ENCODE measurements at places on chromosomes 7 and 10. TPM values are rescaled to one million over a fixed set of nuclear protein-coding genes. Genes with fewer than 3 reads are reported as not detected.

Gene MYL10
- not detected for total RNA-seq

Gene TRUB1
- 18.0 TPM for total RNA-seq

Gene CYP17A1
- total RNA-seq: not detected

Gene TUBAL3
- 1.9 TPM for total RNA-seq

Gene CHPF2
- total RNA-seq: 24.5 TPM

Gene NODAL
- not detected for total RNA-seq

Gene GSAP
- 35.7 TPM for total RNA-seq

Gene CTTNBP2
- 8.8 TPM for total RNA-seq

Gene NIPSNAP2
- total RNA-seq: 79.8 TPM

Gene ARHGEF35
- total RNA-seq: 4.3 TPM

Gene LEP
- total RNA-seq: 498 TPM

DNA sequence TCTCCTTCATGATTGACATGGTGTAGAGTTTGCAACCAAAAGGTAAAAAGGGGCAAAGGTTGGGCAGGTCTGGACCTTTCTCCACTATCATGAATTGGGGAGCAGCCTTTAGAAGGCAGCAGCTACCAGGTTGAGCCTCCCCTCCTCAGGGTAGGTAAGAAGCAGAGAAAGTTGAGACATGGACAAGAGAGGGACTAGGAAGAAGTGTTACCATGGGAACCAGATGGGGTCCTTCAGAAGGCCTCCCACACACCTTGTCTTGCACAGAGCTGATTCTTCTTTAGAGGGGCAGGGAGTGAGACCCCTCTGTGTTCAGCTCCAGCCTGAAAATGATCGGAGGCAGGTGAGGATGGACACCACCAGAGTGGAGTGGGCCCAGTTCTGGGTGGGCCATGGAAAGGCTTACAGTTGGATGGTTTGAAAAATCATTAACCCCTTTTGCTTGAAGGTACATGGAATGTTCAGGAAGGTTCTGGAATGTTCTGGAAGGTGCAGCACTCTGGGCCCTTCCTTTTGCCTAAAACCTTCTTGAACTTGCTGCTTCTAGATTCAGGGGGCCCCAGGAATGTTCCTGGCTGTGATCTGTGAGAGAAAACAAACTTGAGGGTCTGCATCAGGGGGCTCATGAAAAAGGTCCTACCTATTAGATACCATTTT is 7.0 kb downstream of the VPS37D start:
- DNase-seq: no peak

DNA sequence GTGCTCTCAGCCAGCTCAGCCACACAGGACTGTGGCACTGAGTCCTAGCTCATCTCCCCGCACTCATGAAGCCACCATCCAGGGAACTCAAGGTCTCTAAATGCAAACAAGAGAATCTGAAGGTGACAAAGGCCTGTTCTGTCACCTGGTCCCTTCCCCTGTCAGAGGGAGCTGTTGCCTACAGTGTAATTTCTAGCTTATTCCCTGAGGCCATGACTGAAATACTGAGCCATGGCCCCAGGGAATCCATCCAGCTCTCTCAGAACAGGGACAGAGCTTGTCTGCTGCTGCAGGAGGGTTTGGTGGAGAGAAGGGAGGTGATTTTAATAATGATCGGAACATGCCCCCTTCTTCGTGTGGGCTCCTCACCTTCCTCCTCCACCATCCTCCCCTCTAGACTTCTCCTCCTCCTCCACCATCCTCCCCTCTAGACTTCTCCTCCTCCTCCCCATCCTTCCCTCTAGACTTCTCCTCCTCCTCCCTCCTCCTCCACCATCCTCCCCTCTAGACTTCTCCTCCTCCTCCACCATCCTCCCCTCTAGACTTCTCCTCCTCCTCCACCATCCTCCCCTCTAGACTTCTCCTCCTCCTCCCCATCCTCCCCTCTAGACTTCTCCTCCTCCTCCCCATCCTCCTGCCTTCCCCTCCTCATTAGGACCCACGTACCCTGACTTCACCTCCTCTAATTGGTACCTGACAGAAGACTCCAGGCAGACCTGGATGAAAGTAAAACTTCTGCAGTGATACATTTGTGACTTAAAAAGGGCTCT is 338.0 kb upstream of the MKI67 start:
- DNase-seq: no peak

GRCh38 chr10:88110355-88110754 is 246.9 kb downstream of the PTEN start:
- no peak for DNase-seq

DNA sequence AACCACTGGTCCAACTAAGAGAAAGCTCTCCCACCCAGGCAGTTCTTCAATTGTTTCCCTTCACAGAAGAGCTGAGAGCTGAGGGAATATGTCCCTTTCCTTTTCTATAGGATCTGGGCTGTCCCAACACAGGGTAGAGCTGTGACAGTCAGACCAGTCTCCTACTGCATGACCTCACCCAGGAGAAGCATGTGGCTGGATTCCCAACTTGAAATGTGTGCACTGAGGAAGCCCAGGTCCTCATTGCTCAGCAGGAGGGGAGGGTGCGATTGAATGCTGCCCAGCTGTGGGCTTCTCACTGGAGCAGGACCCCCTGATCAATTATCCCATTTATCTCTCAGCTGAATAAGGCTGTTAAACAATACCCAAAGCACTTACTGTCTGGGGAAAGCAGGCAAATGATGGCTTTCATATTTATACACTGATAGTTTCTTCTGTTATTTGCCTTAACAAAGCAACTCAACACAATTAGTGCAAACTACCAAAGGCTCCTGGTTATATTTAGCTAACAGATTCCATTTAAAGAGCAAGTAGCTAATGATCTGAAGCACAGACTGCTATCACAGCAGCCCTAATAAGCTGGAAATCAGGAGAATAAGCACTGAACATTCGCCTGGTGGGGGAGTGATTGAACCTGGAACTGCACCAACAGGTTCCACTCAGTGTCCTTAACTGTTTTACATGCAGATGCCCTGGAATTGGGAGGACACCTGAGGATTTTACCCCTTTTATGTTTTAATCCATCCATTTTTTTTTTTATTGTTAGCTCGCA is 508.8 kb downstream of the CCSER2 start:
- no peak for DNase-seq

DNA sequence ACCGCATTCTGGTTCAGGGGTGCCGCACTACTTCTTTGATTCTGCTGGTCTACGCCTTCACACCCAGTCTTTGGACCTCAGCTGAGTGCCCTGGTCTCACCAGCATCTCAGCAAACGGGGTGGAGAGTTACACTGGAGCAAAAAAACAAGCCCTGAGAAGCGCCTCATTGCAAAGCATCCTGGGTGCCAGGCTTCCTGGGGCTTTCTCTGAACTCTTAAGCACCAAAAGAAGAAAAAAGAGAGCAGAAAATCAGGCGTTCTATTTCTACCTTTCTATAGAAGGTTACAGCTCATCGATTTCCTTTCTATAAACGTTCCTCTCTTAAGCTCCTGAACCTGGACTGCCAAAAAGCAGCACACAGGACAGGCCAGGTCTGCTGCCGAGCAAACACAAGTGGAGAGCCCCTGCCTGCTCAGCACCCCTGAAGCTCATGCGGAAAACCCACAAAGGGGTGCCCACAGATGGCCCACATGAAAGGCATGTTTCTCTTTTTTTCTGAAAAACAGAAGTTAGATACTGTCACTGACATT is 217.9 kb downstream of the SFMBT2 start:
- DNase-seq: no peak

DNA sequence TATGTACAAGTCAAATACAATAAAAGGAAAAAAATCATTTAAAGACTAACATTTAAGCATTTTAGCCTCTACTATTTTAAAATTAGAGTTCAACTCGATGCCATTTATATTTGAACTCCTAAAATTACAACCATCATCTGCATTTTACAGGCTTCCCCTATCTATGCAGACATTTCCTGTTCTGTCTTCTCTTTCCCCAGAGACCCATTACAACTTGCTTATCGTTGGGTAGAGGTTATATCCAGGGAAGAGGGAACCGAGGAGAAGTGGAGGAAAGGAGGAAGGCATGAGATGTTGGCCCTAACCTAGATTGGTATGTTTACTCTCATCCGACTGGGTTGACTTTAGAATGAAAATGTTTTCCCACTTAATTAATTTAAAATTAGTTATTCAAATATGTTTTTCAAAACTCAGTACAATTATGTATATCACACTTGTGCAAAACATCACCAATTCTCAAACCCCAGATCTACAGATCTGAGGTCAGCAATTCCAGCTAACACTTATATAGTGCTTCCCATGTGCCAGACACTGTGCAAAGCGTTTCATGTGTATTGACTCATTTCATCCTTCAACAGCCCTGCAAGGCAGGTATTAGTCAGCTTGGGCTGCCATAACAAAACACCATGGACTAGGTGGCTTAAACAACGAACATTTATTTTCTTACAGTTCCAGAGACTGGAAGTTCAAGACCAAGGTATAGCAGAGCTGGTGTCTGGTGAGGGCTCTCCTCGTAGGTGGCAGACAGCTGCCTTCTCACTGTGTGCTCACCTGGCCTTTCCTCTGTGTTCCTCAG is 27.3 kb upstream of the HERPUD2 start:
- no peak for DNase-seq

DNA sequence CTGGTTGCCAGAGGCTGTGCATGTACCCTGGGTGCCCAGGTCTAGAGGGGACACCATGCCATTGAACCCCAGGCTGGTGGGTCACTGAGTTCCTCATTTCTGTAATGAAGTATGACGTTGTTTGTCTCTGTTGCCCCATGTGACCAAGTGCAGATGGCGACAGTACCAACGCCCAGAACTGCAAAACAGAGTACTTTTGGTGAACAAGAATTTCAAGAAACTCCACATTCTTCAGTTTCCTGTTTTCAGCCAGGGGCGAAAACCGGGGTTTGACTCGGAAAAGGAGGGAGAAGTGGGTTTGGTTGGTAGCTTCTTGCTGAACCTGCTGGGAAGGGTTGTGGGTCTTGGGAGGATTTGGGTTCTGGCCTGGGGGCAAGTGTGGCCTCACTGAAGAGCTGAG is 18.2 kb downstream of the CYP17A1 start:
- DNase-seq: peak; percentile 22

- no peak for DNase-seq
Observed at GRCh38 chr10:9853405-9854355, 1164.0 kb upstream of the CELF2 start.

DNA sequence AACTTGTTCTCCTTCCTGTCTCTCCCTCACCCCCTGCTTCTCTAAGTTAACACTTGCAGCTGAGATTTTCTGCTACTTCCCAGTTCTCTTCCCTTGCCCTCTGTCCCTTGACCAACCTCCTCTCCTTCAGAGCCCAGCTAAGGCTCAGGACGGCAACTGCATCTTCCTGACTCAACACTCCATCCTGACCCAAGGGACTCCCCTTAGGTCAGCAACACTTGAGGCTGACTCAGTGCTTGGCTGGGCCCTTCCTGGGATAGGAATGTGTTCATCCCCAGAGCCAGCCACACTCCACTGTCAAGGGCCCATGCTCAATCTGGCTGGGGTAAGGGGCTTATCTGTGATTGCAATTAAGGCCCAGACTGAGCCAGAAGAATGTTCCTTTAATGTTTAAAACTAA is 3.4 kb downstream of the CALHM2 start:
- no peak for DNase-seq

- DNase-seq: no peak
Observed at GRCh38 chr10:112335111-112335867, 38.6 kb upstream of the ACSL5 start.

DNA sequence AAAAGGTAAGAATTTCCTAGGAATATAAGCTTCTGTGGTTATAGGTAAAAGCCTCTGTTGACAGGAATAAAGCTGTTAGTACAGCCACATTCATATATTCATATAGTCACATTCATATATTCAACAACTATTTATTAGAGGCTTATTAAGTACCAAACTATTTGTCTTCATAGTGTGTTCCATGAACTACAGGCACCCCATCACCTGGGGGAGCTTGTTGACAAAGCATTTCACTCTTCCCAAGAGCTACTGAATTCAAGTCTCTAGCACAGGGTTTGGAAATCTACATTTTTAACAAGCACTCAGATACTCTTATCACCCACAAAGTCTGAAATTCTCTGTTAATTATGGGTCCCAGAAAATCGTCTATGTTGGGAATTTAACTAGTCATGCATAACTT is 110.6 kb downstream of the RNLS start:
- DNase-seq: peak; percentile 20

DNA sequence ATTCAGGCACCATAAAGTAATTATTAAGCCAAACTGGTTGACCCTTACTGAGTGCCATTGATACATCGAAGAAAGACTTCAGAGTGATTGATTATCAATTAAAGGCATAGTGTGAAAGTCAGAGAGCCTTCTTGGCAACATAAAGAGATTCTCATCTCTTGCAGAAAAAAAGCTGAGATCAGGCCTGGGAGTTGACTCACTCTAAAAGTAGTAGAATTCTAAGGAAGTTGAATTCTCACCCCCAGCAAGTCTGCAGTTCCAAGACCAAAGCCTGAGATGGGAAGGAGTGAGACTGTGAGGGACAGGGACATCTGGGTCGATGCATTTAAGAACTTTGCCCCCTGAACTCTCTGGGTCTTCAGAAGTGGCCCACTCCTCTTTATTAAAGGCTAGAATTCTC is 21.6 kb upstream of the ERCC6 start:
- no peak for DNase-seq

DNA sequence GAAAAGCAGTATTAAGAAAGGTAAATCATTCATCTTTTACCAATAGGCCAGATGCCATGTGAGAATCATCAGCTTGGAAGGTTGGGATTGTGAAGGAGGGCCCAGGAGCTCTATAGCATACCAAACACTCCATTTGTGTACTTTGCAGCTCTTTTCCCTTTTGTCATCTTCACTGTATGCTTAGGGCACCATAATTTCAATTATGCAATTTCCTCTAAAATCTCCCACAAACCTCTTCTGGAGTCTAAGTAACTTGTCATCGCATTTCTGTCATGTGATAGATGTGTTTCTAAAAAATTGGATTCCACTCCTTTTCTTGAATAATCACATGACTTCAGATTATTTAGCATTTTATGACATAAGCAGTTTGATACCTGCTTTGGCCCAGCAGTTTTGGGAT is 17.9 kb downstream of the RPP30 start:
- no peak for DNase-seq

GRCh38 chr7:47536661-47537611 is 45.0 kb downstream of the TNS3 start:
- peak; percentile 68 for DNase-seq

- no peak for DNase-seq
Observed at GRCh38 chr10:7988989-7989388, 65.5 kb upstream of the GATA3 start.

- DNase-seq: no peak
Observed at GRCh38 chr7:21076054-21076453, 289.4 kb upstream of the SP8 start.
